ENCODE measurements at places on chromosomes 1 and 21.

GRCh38 chr1:91567583-91567982 is 66.9 kb downstream of the CDC7 start:
- DNase-seq: no peak

- DNase-seq: no peak
These were observed 32.7 kb upstream of the ASB17 start for GRCh38 chr1:75964760-75965408.

DNA sequence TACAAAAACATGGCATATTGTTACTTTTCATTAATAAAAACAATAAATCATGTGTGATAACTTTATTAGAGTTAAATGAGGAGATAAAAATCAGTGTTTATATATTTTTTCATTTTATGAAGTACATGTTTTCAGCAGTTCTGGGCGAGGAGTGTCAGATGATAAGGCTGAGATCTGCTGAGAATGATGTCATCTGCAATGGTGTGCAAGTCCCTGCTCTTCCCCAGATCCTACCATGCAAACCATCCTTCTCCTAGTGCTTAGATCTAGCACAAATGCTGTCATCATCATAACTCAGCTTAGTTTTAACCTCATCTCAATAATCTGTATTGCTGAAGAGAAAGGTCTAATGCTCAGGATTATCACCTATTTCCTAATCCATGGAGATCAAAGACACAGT is 214.4 kb upstream of the DAB1 start:
- no peak for DNase-seq

DNA sequence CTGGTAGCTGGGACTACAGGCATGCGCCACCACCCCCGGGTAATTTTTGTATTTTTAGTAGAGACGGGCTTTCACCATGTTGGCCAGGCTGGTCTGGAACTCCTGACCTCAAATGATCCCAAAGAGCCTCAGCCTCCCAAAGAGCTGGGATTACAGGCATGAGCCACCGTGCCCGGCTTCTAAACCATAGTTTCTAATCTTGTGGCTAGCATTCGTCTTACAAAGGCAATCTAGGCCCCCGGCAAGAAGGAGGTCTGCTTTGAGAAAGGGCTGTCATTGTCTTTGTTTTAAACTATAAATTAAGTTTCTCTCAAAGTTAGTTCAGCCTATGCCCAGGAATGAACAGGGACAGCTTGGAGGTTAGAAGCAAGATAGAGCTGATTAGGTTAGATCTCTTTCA is 10.3 kb upstream of the L1TD1 start:
- no peak for DNase-seq

DNA sequence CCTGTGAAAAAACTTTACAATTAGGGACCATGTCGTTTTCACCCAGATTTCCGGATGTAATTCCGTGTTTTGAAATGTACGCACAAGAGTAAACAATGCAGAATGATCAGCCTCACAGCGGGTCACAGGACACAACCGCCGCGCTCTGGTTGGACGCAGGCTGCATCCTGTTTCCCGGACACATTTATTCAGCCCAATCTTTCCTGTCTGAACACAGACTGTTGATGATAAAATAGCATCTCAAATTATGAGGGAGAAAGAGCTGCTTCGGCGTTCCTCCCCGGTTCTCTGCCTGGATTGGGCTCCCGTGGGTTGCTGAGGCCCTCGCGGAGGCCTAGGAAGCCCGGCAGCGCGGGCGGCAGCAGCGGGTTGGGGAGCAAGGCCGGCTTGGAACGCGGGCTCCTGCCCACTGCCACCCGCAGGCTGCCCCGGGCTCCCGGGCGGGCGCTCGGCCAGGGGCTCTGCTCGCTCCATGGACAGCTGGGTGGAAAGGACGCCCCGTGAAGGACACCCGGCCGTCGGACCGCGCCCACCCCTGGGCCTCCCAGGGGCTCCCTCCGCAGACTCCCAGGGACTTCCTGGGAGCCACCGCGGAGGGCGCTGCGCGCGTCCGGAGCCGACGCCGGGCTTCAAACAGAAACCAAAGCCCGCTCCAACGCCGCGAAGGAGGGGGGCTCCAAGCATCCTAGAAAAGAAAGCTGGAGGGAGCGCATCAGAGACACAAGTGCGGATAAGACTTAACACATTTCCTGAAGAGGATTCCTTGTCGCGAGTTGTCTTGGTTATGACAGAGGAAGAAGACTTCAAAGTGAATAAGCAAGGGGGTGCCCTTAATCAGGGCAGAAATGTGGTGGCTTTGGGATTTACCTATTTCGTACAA is 122.3 kb downstream of the ESRRG start:
- DNase-seq: no peak

DNA sequence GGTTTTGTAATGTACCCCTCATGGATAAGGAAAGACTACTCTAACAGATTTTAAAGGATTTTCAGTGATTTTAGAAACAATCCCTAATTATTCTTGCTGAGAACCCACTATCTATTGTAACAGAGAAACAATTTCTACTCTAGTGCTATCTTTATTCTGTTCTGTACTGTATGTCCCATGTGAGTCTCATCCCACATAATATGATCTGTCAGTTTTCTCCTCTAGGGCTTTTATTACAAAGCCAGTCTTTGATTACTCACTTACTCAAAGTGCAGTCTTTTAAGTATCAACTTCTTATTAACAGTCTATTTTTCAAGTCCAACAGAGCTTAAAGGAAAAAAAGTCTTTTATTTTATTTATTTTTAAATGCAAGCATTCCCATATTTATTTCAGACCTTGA is 54.8 kb downstream of the CTH start:
- no peak for DNase-seq

GRCh38 chr1:234603221-234604204 is 6.5 kb downstream of the IRF2BP2 start:
- DNase-seq: no peak

DNA sequence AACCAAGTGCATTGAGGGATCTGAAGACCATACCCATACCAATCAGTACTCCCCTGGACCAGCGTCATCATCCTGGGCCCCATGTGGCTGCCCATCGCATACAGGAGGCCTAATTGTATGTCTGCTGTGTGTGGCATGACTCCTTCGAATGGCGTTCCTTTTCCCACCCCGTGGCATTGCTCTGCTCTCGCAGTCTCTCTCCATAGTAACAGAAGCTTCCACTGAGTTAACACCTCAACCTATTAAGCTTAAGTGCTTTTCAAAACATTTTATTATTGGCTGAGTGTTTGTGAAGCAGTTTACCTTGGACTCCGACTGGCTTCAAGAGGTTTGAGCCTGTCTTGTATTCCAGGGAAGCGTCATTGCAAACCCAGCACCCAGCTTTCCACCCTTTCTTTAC is 187.1 kb upstream of the LMO4 start:
- no peak for DNase-seq

- no peak for DNase-seq
These were observed 21.1 kb upstream of the H3-3A start for GRCh38 chr1:226041419-226041818.

DNA sequence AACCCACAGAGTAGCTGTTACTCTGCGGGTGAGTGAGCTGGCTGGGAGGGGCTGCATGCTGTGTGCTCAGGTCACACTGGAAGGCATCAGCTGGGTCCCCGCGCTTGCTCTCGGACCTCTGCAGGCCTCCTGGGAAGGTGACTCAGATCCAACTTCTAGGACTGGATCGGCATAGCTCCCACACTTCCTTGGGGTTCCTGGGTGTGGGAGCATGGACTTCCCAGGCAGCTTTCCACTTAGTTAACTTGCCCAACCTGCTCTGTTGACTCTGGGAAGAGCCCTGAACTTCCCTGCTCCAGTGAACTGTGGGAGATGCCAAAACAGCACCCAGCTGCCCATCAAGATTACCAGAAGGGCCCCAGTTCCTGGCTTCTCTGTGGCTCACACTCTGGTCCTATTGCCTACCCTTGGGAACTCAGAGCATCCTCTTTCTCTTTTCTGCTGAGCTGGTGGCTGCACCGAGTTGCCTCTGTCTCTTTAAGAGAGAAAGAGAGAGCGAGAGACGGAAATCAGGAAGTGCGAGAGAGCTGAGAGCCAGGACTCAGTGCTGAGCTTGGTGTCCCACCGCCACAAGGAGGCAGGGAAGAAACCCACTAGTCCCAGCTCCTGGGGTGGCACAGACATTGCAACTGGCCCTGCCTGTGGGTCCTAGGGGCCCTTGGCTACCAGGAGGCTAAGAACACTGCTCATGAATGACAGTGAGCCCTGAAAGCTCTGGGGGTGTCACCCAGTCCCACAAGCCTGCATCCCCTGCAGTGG is at the start of gene IKBKE:
Gene IKBKE (plus strand): TSS at position 544 of the 759 bp plus-strand sequence. CDS start 2,752 bp downstream, outside the sequence.
- no peak for DNase-seq

DNA sequence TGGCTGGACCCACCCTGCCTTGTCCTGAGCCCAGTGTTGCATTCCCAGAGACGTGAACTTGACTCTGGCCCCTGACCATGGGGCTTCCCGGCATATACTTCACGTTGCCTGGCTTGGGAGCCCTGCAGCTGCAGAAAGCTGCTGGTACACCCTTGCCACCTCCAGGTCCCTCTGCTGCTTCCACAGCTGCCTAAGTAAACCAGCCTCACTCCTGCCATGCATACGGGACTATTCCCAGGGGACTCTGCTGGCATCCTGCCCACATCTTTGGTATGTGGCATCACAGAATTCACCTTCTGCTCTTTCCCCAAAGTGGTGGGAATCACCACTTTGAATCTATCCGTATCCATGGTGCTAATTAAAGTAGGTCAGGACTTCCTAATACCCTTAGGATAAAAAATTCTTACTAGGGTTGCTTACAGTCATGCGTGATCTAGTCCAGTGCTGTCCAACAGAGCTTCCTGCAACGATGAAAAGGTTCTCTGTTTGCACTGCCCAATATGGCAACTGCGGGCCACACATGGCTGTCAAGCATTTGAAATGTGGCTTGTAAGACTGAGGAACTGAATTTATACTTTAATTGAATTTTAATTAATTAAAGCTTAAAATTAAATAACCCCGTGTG is 203.0 kb downstream of the GRIK3 start:
- DNase-seq: no peak

DNA sequence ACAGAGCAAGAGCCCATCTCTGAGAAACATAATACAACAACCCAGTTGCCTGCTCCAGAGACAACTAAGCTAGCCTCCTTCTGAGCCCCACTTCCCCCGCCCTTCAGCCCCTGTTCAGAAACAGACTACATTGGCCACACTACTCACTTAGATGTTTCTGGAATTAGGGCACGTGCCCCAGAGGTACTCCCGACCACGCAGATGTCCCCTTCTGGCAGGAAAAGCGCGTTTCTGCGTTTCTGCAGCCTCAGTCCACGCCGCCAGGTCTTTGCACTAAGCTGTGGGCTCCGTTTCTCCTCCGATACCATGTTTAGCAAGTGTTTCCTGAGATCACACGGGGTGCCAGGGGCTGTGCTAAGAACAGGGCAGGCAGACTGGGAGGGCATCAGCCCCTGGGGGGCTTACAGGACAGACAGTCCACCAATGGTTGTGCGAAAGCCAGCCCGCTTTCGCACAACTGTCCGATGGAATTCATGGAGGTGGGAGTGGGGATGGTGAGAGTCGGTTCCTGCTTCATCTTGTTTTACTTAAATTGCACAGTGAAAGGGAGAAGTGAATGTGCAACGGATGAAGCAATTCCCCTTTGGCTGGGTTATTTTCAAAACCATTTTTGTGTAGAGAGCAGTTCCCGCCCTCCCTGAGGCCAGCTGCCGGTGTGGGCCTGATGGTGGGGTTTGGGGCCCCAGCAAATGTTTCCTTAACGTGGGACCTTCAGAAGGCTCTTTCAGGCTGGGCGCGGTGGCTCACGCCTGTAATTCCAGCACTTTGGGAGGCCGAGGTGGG is 2.7 kb downstream of the PIK3CD start:
- DNase-seq: no peak

- peak; percentile 38 for DNase-seq
These were observed 45.1 kb downstream of the SLC2A1 start for GRCh38 chr1:42913426-42914091.

DNA sequence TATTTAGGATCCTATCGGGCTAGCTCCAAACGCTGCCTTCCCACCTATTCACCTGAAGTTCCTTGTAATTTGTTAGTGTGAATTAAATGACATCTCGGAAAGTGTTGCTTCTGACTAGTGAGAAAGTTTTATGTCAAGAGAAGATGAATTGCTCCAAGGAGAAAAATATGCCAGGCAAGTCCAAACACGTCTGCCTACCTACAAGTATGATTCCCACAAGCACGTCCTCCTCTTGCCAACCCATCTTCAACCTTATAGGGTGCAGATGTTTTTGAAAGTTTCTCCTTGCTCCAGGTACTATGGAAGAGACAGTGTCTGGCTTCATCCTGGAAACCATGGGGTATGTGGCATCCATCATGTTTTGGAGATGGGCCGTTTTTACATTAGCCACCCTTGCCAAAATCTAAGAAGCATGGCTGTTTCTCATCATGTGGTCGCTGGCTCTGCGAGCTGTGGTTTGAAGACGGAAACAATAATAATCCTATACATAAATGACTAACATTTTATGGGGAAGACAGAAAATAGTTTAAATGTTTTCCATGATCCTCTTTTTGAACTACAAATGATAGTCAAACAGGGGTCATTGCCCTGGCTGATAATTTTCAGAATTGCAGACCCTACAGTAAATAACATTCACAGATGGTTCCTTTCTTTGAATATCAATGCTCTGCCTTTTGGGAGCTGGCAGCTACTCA is 505.8 kb downstream of the SMYD3 start:
- DNase-seq: no peak

GRCh38 chr1:159944623-159945455 is 574 bp downstream of the IGSF9 start:
- DNase-seq: no peak

- no peak for DNase-seq
These were observed 425.1 kb downstream of the SETD4 start for GRCh38 chr21:35635261-35635660.

DNA sequence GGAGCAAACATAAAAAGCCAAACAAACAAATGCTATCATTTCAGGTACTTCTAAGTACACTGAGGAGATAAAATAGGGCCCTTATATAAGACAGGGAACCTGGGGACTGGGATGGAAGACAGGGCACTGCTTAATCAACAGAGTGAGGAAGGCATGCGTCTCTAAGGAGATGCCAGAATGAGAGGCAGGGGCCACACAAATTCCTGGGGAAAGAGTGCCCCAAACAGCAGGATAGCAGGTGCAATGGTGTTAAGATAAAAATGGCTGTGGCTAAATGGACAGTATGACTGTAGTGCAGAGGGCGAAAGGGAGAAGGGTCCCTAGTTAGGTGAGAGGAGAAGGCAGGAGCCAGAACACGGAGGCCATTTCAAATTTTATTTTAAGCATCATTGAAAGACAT is 113.9 kb downstream of the ZBTB18 start:
- DNase-seq: no peak

DNA sequence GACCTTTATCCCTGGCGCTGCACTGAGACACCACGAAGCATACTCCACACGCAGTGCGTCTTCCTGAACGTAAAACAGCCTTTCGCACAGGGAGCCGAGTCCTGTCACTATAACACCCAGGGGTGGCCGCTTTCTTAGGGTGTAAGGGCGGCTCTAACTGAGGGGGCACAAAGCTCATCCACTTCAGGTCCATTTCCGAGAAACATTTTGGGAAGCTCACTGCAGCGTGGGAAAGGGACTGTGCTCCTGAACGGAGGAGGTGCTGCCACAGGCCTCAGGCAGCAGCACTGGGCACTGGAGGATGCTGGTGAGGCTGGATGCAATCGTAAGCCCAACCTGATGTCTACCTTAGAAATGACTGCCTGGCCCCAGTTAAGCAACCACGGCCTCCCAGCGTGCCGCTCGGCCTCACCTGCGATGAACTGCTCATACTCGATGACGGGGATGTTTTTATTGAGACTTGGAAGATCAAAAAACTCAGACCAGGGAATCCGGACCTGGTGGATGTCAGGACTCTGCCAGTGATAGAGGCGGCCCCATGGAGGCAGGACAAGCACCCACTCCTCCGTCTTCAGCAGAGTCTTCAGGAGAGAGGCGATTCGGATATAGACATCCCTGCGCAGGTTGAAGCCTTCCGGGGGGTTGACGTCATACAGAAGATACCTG is 2.3 kb downstream of the POFUT2 start:
- DNase-seq: no peak
